Inflammatory macrophage treated with lipopolysaccharide for 1 hour (primary cell): ENCODE measurements at places on chromosomes 7 and 10.

DNA sequence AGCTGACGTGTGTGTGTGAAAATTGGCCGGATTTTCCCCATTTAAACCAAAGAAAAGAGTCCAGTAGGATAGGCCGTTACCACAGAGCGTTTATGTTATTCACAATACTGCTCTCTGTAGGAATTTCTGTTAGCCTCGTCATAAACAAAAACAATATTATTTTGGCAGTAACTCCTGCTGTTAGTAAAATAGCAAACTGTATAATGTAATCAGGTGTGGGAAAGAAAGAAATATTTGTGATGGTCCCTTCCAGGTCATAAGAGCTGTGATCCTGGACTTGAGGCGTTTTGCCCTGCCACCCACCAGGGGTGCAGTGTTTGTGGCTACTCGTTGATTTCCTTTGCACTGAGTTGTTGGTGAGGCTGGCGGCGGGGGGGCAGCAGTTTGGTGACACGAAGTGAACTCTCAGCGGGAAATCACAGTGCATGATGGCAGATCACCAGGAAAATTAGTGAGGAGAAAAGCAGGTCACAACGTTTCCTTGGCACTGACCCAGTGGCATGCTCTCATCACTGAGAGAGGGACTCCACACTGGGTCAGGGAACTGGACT is 2.8 kb downstream of the EEPD1 start:
- DNase-seq = no peak

- DNase-seq = no peak
Observed at GRCh38 chr10:7512487-7512886, 101.7 kb upstream of the SFMBT2 start.

- no peak for DNase-seq
Observed at GRCh38 chr7:150330211-150330885, 7.0 kb upstream of the ACTR3C start.

DNA sequence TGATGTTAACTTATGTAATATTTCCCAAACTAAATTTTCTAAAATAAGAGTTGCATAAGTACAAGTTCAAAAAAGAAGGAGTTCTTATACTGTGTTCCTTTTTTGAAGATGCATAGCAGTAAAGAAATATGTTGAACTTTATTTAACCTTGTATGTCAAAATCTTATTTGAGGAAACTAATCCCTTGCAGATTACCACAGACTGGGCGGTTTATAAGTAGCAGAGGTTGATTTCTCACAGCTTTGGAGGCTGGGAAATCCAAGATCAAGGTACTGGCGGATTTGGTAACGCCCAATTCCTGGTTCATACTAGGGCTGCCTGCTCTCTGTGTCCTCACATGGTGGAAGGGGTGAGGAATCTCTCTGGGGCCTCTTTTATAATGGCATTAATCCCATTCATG is 68.5 kb downstream of the GNAT3 start:
- DNase-seq = peak; percentile 93

- DNase-seq = no peak
Observed at GRCh38 chr7:90618876-90619275, 22.8 kb downstream of the CDK14 start.

DNA sequence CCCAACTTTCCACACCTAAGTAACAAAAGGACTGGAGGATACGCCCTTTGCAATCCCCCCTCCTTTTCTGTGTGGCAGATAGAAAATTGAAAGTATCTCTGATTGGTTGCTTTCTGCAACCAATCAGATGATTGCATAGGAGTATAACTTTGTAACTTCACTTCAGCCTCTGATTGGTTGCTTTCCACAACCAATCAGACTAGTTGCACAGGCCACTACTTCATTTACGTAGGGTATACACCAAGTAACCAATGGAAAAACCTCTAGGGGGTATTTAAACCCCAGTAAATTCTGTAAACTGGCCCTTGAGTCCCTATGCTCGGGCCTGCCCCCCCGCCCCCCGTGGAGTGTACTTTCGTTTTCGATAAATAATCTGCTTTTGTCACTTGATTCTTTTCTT is 1080.4 kb downstream of the CNTNAP2 start:
- no peak for DNase-seq

DNA sequence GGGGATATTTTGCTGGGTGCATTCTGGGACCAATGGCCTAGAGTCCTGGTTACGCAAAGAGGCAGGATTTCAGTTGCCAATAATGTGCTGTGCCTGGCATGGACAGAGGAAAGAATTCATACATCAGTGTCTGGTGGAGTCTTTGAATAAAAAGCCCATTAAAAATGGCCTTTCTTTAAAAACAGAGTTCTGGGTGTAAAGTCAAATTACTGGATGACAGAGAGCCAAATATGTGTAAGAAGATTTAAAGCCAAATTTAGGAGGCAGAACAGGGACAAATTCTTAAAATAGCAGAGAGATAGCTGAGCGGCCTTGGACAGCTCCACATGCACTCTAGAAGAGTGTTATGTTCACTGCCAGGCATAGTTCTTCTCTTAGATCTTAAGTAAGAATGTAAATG is 60.8 kb upstream of the MEOX2 start:
- no peak for DNase-seq

- DNase-seq = no peak
Observed at GRCh38 chr10:128067691-128068397, 58.4 kb downstream of the MKI67 start.

DNA sequence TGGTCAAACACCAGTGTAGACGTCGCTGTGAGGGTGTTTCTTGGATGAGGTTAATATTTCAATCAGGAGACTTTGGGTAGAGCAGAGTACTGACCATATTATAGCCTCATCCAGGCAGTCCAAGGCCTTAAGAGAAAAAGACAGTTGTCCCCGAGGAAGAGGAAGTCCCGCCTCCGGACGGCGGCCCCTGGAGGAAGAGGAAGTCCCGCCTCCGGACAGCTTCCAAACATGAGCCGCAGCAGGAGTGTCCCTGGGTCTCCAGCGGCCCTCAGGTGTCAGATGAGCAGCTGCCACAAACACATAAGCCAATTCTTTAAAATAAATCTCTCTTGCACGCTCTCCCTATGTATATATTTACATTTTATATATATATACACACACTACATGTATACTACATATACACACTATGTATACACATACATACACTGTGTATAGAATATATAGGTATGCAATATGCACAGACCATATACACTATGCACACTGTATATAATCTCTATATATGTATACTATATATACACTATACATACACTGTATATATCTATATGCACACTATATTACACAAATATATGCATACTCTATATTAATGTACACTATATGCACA is 37.5 kb downstream of the PWWP2B start:
- DNase-seq = peak; percentile 76

DNA sequence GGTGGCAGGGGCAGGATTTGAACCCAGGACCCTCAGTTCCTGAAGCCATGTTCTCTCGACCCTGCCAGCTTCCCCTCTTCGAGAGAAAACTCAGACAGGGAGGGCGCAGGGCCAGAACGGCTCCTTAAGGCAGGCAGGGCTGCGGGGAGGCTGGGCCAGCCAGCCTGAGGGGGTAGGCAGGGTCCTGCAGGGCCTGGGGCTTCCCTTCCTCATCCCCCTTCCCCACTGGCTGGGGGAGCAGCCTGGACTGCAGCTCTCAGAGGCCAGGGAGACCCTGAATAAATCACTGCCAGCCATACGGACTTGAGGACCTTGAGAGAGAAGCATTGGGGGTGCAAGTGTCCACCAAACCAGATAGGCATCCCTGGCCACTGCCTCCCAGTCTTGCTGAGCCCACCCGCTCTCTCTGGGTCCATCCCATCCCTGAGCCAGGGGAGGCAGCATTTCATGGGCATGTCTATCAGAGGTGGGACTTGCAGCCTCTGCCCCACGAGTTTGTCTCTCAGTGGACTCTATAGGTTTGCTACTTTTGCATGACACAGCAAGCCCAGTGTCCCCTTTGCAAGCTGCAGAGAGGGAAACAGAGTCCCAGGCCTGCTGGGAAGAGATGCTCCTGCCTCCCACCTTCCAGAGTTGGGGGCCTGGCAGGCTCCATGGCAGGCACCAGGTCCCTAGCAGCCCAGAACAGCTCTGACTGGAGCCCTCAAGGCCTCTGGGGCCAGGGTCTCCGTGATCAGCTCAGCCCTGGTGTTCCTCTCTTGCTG is 70.9 kb downstream of the MYL10 start:
- no peak for DNase-seq

DNA sequence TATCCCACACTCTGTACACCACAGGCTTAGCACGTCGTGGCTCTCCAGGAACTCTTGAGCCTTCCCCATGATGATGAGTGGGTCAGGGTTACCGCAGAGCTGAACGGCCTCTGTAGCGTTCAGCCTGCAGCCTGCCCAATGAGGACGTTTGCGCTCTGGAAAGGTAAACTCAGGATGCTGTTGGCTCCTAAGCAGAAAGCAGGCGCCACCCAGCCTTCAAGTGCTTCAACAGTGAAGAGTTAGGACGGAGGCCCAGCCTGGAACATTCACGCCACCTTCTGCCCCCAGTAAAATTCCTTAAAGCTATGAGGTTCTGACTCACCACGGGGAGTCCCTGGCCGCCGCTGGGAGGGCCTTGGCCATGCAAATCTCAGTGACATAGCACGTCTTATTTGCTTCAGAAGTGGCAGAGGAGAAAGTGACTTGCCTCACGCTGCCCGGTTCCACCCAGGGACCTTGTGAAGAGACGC is 161.5 kb upstream of the SH2B2 start:
- DNase-seq = peak; percentile 49

DNA sequence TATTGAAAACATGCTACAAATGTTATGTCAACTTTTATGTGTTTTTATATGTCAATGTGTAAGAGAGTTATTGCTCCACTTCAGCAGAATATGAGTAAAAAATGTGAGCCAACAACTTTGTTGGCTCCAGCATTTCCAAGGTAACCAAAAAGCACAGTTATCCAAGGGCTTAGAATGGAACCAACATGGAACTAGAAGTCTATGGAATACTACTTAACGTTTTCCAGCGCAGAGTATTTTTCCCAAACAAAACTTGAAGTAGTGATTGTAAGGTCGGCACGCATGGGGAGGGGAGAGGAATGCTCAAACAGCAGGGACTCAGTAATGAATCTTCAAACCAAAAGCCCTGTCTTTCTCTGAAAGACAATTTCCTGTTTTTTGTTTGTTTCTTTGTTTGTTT is 45.0 kb upstream of the TSPAN13 start:
- no peak for DNase-seq

GRCh38 chr10:129491123-129491734 is 24.2 kb downstream of the MGMT start:
- no peak for DNase-seq

DNA sequence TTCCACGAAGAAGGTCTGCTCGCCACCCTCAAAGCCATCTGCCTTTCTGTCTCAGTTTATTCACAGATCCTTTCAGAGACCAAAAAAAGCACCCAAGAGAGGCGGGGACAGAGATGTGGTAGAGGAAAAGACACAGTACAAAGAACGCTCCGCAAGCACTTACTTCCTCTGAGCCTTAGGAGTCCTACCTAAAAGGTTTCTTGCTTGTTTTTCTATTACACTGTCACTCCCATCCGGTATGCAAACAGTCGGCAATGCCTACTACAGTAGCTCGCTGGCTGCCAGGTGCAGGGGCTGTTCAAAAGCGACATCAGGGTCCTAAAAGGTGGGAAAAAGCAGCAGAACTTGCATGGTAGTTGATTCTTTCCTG is 816 bp downstream of the TECPR1 start:
- no peak for DNase-seq

DNA sequence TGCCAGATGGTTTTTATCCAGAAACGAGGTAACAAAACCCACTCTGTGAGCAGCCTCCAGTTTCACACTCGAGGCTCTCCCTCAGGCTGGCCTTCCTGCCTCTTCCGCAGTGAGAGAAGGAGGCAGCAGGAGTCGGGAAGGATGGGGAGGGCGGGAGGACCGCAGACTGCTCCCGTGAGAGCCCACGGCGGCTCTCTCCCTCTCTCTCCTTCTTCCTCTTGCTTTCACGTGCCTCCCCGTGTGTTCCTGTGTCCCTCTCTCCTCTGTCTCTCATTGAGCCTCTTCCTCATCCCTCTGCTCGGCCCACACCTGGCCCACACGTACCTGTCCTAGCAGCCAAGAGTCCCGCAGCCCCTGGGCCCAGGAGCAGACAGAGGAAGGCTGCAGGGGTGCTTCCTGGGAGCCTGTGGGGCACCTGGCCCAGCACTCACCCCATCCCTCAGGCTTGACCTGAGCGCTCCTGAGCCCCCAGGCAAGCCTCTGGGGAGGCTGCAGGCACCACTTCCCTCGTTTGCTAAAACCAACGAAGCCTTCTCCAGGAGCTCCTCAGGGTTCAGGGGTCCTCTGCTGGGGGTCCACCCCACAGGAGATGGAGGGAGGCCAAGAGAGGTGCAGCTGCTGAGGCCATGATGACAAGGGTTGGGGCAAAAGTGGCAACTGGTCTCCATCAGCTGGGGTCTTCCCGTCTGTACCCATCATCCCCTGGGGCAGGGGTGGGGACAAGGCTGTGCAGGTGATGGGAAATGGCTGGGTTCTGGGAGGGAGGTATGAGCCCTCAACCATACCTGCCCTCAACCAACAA is 13.6 kb downstream of the SPOCK2 start:
- no peak for DNase-seq

DNA sequence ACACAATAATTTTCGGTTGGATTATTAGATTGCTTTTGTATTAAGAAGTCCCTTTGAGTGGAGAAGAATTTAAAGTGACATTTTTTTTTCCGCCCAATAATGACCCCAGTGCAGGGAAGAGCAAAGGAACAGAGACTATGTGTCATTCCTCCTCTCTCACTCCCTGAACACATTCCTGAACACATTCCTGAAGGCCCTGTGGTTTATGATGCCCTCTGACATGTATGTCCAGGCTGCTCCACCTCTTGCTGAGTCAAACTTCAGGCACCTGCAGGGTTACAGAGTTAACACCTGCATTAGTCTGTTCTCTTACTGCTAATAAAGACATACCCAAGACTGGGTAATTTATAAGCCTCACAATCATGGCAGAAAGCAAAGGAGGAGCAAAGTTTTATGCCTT is 704.0 kb upstream of the LRRN3 start:
- DNase-seq = no peak

DNA sequence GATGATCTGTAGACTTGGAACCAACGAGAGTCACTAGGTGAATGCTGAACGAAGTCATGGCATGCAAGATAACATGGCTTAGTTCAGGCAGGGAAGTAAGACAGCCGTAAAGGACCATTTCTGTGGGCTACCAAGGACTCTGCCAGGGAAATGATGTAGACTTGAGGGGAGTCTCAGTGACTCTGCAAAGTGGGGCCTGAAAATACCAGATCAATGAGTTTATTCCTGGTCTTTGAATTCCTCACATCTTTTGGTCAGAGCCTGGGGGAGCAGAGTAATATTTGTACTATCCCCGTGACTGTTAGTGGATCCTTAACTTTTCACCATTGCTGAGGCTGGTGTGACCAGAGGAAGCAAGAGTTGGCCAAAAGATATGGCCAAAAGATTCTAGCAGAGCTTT is 60.7 kb upstream of the INHBA start:
- no peak for DNase-seq

GRCh38 chr7:43639858-43640491 is 57.1 kb downstream of the STK17A start:
- no peak for DNase-seq

DNA sequence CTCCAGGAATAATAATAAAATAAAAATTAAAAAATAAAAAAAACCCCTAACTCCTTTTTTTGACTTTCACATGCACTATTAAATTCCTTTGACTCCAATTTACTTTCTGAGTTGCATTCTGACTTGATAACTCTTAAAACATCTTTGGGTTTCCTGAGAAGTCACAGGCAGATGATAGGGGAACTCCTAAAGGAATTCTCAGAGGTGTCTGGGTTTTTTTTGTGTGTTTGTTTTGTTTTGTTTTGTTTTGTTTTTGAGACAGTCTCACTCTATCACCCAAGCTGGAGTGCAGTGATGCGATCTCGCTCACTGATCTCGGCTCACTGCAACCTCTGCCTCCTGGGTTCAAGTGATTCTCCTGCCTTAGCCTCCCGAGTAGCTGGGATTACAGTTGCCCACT is 52.7 kb upstream of the APBB1IP start:
- peak; percentile 41 for DNase-seq
